T-helper 22 cell (primary cell): ENCODE measurements at places on chromosomes 2 and 18.

DNA sequence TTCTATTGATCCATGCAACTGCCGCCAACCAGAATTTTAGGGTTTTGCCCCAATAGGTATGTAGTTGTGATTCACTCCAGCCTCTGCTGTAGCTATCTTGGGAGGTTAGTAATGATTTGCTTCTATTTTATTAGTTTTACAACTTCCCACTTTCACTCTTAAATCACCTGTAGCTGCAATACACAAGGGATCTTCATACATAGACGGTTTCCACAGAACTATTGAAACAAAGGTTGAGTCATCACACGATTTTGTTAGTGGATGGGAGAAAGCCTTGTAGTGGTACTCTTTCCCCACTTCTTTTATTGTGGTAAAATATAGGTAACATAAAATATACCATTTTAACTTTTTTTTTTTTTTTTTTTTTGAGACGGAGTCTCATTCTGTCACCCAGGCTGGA, 104.2 kb upstream of the SPRED2 start:
- DNase-seq, result no peak

DNA sequence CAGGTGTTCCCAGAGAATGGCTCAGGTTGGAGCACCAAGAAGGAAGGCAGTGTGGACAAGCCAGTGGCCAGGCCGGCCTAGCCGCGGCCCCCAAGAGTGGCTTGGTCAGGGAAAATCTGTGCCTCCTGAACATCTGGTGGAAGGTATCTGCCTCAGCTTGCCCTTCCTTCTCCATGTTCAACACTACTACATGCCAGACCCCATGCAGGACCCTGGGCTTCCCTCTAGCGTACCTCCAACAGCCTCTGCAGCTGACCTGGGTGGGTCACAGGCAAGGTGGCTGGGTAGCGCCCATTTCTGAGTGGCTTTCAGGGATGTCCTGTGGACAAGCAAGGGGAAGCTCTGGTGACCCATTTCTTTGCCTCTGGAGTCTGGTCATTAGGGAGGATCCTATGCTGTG, 7.7 kb downstream of the WNT10A start:
- DNase-seq, result no peak

- no peak for DNase-seq
These were observed 107.1 kb downstream of the PIEZO2 start for GRCh38 chr18:11042247-11042646.

DNA sequence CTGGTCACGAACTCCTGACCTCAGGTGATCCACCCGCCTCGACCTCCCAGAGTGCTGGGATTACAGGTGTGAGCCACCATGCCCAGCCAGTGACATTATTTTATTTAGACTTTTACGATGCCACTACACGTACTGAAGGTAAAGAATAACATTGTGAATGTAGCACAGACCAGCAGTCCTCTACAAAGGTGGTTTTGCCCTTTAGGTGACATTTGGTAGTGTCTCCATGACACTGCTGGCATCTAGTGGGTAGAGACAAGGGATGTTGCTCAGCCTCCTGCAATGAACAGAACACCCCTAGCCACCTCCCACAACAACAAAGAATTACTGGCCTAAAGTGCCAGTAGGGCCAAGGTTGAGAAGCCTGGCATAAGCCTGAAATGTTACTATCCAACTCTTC, 69.5 kb downstream of the MYOM1 start:
- DNase-seq, result no peak

DNA sequence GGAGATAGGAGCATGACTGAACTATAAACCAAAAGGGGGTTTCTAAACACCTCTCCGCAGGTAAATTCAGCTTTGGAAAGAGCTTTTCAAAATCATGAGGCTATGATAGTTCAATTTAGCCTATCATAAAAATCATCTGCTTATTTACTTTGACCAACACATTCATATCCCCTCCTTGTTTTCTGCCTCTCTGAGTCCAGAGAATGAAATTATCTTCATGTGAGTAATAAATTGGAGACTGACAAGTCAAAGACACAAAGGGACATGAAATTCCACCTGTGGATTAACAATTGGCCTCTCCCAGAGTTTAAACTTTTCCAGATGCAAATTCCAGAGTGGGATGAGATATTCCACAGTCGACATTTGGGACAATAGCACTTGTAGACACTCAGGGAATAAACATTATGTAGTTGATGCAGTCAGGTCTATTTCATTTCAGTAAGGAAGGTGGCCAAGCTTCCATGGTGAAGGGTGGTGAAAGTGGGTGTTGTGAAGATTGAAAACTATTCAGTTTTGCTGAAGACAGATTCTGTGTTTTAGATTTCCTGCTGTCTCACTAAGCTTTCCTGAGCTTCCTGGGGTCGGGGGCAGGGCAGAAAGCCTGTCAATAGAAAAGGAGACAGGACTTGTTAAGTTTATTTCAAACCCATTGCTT, 84.7 kb downstream of the CDC42EP3 start:
- DNase-seq, result no peak

GRCh38 chr18:70363861-70364260, 75.0 kb downstream of the SOCS6 start:
- no peak for DNase-seq

DNA sequence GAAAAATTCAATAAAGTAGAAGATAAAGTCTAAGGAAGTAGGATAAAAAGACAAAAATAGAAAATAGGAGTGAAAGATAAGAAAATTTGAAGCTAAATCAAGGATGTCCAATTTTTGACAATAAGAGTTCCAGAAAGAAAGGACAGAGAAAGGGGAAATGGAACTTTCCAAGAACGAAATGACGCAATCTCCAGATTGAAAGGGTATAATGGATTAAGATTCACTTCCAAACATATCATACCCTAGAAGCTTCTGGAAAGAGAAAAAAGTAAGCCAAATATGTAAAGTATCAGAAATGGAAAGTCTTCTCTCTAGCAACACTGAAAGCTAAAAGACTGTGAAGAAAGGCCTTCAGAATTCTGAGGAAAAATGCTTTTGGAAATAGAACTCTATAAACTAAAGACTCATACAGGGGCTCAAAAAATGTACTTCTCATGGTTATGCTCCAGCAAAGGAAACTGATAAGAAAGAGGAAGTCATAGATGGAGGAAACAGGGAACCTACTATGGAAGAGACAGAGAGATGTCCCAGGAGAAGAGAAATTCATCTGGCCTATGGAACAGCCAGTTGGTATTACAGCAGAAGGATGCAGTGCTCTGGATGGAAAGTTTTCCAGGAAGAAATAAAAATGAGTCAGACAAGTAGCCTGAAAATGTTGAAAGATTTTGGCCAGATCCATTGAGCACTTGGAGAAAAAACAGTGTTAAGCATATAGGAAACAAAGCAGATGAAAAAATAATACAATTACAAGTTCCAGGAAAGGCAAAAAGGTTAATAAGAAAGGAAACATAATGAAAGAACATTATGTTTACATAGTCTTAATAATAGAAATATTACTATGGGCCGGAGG, 20.1 kb downstream of the CASP8 start:
- DNase-seq, result no peak

DNA sequence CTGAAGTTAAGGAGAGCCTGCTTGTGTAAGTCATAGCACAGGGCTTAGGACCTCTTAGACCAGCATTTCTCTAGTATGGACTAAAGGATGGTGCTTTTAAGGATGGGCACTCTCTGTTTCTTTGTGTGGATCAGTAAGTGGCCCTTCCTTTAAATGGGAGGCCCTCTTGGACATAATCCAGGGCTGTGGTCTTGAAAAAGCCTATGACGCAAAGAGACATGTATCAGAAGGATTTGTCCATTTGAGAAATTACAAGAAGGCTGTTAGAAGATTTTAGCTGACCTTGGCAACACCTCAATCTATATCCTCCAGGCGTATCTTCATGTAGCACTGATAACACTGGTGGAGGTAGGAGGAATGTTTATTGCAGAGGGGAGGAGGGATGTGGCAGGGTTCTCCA, 79.2 kb downstream of the PRPF40A start:
- DNase-seq, result no peak
